Stimulated activated CD8-positive, alpha-beta memory T cell treated with anti-CD3 and anti-CD28 coated beads, Interleukin-15, amount 100 ng/mL, for 24 hours (primary cell): ENCODE measurements at places on chromosomes 13 and 19.

DNA sequence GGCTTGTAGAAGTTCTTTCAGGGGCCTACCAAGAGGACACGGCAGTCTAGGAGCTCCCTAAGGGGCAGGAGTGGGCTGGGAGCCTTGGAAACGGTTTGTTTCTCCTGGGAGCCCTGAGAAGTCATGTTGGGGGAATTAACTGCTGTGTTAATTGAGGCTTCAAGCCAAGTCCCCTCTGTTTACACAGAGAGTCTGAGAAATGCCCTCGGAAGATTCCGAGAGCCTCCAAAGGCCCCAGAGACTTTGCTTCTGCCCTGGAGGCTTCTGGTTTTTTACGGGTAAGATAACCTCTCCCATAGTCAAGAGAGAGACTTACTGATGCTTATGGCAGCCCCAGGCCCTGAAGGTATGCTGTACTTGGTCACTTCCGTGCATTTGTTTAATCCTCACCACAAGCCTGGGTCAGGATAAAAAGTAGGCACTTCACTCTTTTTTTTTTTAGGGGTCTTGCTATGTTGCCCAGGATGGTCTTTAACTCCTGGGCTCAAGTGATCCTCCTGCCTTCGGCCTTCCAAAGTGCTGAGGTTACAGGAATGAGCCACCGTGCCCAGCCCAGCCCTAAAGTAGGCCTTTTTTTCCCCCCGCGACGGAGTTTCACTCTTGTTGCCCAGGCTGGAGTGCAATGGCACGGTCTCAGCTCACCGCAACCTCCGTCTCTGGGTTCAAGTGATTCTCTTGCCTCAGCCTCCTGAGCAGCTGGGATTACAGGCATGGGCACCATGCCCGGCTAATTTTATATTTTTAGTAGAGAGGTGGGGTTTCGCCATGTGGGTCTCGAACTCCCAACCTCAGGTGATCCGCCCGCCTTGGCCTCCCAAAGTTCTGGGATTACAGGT is 15.2 kb downstream of the IER2 start:
- no peak for DNase-seq

- no peak for DNase-seq
Measured at GRCh38 chr13:43587376-43587775, 199.4 kb downstream of the ENOX1 start.

DNA sequence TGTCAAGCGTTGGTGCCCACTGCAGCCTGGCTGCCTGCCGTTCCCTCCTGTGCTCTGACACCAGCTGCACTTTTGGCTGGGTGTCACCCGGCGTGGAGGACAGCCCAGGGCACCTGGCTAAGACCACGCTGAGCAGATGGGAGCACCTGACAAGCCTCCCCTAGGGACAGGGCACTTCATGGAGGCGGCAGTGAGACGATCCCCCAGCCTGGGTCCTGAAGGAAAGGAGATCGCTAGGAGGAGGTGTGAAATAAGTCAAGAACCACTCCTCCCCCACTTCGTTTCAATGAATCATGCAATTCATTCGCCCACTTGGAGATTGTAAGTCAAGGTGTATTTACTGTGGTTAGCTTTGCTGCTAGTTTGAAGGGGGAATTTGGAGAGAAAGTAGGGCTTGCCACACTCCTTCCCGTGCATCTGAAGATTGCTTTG is 38.8 kb downstream of the VSTM2B start:
- DNase-seq: no peak

- no peak for DNase-seq
Measured at GRCh38 chr13:97224544-97225300, 2.6 kb downstream of the MBNL2 start.

DNA sequence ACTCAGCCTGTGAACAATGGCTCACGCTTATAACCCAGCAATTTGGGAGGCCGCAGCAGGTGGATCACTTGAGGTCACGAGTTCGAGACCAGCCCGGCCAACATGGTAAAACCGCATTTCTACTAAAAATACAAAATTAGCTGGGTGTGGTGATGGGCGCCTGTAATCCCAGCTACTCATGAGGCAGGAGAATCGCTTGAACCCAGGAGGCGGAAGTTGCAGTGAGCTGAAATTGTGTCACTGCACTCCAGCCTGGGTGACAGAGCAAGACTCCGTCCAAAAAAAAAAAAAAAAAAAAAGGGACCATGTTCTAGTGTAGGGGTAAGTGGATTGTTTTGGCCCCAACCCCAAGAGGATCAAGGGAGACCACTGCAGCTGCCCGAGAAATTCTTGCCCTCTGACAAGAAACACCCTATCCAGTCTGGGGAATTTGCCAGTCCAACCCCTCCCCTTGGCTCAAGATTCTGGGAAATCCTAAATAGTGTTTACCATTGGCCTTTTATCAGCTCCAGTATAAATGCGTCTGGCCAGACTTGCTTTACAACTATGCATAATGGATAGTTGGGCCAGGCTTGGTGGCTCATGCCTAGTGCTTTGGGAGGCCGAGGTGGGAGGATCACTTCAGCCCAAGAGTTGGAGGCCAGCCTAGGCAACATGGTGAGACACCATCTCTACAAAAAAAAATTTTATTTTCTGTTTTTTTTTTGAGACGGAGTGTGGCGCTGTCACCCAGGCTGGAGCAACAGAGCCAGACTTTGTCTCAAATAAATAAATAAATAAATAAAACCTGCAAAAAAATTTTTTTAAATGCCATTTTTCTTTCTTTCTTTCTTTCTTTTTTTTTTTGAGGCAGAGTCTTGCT is 5.1 kb upstream of the DHDH start:
- DNase-seq: no peak

- DNase-seq: no peak
Measured at GRCh38 chr19:7959211-7959610, 15.7 kb upstream of the TIMM44 start.

GRCh38 chr13:101579281-101579802 is 126.9 kb downstream of the ITGBL1 start:
- DNase-seq: no peak
